ENCODE measurements at places on chromosomes 1 and 21. TPM values are rescaled to one million over a fixed set of nuclear protein-coding genes. Genes with fewer than 3 reads are reported as not detected.

ANGPTL1 gene
- total RNA-seq: 8.2 TPM

ADGRL4 gene
- total RNA-seq: 22.1 TPM

OR6N1 gene
- total RNA-seq: not detected

SPATA1 gene
- total RNA-seq: under 0.01 TPM

TMIGD3 gene
- not detected for total RNA-seq

CD244 gene
- not detected for total RNA-seq

FMOD gene
- total RNA-seq: 4.7 TPM

TMEM61 gene
- 0.26 TPM for total RNA-seq

PCSK9 gene
- 40.5 TPM for total RNA-seq

IL20 gene
- not detected for total RNA-seq

LRRC7 gene
- total RNA-seq: not detected

OR2T33 gene
- total RNA-seq: not detected

FCER1A gene
- total RNA-seq: not detected

ZNF683 gene
- total RNA-seq: not detected

FAM177B gene
- not detected for total RNA-seq

NUP210L gene
- total RNA-seq: not detected

CD5L gene
- not detected for total RNA-seq

IVNS1ABP gene
- 21.6 TPM for total RNA-seq

C1QTNF12 gene
- 0.88 TPM for total RNA-seq

SH2D2A gene
- total RNA-seq: 2.1 TPM

EDN2 gene
- total RNA-seq: not detected

TLR5 gene
- 0.08 TPM for total RNA-seq

AMY1C gene
- not detected for total RNA-seq

FAM72A gene
- 6.9 TPM for total RNA-seq
